ENCODE measurements at places on chromosomes 6 and 20. TPM values are rescaled to one million over a fixed set of nuclear protein-coding genes. Genes with fewer than 3 reads are reported as not detected.
A peak's percentile ranks its signal among the peaks of the same experiment; 100 is the strongest.

- peak; percentile 76 for DNase-seq
Measured at GRCh38 chr6:422433-423054, 31.0 kb downstream of the IRF4 start.

DNA sequence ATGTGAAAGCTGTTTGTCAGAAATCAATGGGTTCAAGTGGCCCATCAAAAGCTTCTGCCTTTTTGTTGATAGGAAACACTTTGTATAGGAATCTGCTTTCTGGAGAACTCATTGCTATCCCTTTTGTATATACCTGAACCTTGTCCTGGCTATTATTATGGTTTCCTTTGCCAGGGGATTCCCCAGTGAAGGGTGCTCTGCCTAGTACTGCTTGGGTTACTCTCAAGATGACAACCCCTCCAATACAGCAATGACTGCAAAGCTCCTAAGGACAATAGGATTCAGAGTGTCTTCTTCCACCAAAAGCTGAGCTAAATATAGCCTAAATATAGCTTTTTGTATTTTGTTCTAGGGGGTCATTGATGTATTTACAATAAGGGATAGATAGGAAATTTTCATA is 54.0 kb upstream of the PTPRK start:
- DNase-seq: no peak

GSTA3 gene
- not detected for total RNA-seq

TOMM6 gene
- 223 TPM for total RNA-seq

DNA sequence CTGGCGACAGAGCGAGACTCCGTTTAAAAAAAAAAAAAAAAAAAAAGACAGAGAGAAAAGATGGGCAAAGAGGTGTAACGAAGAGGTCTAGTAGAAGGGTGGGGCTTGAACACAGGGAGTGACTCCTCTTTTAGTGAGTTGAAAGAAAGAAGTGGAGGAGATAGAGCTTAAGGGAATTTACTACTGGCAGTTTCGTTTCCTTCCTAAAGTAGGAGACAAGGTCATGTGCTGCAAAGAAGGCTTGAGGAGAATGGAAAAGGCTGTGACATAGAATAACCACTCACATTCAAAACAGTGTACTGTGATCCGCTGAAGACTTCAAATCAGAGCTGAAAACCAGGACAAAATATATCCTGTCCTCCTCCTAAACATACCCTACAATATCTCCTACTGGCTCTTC is 63.8 kb upstream of the EIF2S2 start:
- DNase-seq: no peak

- DNase-seq: no peak
Measured at GRCh38 chr6:108222504-108222903, 38.3 kb downstream of the SNX3 start.

DNA sequence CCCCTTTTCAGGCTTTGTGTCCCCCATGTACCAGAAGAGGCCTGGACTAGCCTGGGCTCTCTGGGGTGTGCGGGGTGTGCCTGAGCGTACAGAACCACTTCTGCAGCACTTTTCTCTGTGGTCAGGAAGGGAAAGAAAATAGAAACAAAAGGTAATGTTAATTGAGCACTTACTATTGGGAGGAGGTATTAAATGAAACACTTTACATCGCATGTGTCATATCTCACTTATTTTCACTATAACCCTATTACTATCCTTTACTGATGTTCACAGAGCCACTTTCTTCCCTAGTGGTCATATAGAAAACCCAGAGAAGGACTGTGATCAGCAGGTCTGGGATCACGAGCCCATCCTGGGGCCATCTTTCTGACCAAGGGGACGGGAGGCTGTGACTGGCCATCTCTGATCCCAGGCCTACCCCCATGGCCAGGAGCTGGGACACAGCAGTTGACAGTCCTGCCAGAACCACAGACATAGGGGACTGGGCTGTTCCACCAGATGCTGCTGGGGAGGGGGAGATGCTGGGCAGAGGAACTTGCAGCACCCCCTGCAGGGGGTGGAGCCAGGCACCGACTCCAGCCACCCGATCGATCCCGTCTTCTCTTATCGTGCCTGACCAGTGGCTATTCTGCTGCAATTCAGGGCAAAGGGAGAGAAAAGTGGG is 107.6 kb downstream of the VEGFA start:
- no peak for DNase-seq

C6orf132 gene
- total RNA-seq: 21.3 TPM

GRCh38 chr6:152441902-152442301 is 195.3 kb downstream of the SYNE1 start:
- DNase-seq: no peak

IL17F gene
- total RNA-seq: not detected

DNA sequence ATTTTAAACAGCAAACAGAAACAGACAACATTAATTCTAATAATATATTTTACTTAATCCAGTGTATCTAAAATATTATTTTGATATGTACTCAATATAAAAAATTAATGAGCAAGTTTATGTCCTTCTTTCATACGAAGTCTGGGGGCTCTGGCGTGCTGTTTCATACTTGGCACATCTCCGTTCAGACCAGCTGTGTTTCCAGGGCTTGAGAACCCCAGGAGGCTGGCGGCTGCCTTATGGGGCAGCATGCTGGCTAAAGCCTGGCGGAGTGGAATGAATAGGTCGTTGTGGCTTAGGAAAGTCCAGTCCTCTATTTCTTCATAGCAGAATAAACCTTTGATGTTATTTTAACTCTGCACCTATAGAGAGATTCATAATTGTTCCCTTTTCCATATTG is 43.3 kb downstream of the DUSP22 start:
- DNase-seq: no peak

GRCh38 chr6:119495230-119495683 is 145.7 kb upstream of the MAN1A1 start:
- DNase-seq: no peak

DNA sequence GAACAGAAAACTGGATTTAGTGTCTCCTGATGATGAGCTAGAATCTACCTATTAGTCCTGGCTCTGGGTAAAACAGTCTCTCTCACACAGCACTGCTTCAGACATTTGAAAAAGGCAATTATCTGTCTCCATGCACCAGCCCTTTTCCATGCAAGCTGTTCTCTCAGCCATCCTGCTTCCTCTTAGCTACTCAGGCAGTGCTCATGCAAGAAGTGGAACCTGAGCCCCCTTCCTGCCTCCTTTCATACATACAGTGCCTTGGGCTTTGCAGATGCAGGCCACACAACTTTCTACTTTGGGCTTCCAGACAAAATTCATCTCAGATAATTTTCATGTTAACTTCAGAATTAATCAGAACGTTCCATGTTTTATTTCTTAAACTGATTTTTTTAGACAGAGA is 151.3 kb downstream of the RALGAPA2 start:
- DNase-seq: no peak

DNA sequence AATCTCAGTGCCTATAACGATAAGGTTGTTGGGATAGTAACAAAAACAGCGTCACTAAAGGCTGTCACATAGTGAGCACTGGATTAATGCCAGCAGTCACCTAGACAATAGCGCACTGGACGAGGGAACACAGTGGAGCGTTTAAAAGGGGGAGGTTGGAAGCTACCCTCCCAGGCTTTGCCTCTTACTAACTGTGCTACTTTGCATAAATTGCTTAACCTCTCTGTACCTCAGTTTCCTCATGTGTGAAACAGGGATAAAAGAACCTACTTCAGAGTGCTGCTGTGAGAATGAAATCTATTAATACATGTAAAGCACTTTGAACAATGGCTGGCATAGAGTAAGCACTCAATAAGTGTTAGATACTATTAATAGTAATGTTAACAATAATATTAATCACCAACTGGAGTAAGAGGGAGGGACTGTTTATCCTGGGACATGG is 10.5 kb downstream of the BCL2L1 start:
- DNase-seq: no peak

GRCh38 chr6:163415620-163416556 is 1.4 kb downstream of the QKI start:
- no peak for DNase-seq

DNA sequence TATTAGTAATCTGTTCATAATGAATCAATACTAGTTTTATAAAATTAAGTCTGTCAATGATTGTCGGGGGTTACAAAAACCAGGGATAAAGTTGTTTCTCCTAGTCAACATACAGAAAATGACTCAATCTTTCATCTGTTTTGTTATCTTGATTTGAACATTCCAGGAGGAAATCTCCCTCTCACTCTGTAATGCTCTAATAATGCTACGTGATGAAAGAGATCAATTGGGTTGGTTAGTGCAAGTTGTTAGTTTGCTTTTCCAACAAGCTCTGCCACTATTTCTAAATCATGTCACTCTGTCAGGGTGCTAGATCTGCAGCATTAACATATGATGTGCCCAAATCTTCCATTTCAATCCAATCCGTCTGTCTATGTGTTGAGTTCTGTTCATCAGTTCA is 379.5 kb upstream of the GJE1 start:
- no peak for DNase-seq

CLIC5 gene
- total RNA-seq: not detected

DNA sequence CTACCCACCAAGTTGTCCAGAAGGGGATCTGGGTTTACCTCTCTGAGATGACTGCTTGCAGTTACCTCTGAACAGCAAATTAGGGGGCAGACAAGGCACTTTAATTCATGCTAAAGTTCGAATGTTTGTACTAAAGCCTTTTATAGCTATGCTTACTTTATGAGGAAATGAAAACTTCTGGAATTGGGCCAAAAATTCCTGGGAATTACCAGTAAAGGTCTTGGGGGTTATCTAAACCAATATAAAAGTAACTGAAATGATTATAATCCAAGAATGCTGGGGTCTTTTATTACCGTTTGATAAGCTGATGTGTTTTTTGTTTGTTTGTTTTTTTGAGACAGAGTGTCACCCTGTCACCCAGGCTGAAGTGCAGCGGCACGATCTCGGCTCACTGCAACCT is 7.9 kb upstream of the LZTS3 start:
- no peak for DNase-seq

DNA sequence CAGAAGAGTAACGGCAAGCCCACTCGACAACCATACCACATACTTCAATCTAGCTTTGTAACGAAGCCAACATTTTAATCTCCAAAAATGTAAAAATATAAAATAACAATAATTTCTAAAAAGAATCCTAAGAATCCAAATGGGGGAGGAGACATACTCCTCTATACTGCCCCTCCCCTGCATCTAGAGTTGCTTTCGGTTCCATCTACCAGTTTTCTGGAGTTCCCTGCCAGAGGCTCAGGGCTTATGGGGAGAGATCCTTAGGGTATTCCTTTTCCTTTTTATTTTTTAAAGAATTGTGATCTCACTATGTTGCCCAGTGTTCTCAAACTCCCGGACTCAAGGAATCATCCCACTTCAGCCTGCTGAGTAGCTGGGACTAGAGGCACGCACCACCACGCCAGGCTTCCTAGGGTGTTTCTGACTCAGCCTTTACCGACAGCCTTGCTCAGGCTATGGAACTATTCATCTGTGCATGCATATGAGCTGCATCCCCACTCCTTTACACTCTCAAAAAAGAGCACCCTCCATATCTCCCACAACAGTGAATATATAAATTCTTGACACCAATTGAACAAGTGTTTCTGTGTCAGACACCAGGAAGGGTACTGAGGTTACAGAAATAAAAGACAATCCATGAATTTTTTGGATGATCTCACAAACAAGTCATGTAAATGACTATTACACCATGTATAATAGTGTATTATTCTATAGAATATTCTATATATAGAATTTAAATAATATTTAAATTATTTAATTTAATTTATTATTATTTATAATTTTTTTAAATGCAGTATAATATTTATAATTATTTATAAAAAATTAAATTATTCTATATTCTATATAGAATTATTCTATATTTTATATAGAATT is 40.7 kb upstream of the UBR2 start:
- DNase-seq: no peak

DNA sequence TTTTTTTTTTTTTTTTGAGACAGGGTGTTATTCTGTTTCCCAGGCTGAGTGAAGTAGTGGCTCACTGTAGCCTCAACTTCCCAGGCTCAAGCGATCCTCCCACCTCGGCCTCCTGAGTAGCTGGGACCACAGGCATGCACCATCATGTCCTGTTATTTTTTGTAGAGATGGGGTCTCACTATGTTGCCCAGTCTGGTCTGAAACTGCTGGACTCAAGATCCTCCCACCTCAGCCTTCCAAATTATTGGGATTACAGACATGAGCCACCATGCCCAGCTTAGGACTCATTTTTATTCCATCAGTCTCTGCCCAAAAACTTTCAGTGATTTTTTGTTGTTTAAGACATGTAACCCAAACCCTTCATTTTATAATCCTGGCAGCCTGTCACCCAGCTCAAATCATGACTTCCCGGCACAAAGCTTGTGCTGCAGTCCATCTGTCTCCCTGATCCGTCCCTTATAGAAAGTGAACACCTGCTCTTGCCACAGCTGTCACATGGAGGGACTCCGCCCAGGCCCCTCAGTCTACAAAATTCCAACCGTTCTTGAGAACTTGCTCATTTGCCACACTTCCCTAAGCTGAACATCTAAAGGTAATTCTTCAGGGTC is 183.9 kb upstream of the JARID2 start:
- DNase-seq: no peak

BPIFB2 gene
- total RNA-seq: not detected

GRCh38 chr6:41443616-41444525 is 102.3 kb upstream of the FOXP4 start:
- DNase-seq: no peak

LTA gene
- not detected for total RNA-seq

DNA sequence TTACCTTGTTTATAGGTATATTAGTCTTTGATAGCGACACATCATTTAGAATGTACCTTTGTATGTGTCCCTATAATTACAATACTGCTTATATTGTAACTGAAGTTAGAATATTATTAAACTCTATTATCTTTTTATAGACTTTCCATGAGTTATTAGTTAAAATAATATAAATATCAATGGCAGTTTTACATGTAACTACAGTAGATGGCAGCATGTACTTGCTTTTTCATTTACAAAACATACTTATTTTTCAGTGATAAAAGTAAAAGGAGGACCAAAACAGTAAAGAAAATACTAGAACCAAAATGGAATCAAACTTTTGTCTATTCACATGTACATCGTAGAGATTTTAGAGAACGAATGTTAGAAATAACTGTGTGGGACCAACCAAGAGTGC is 364.3 kb downstream of the RIMS1 start:
- DNase-seq: no peak

C6orf120 gene
- total RNA-seq: 17.0 TPM

GRCh38 chr20:5181958-5182357 is 55.1 kb downstream of the CDS2 start:
- peak; percentile 8 for DNase-seq

DNA sequence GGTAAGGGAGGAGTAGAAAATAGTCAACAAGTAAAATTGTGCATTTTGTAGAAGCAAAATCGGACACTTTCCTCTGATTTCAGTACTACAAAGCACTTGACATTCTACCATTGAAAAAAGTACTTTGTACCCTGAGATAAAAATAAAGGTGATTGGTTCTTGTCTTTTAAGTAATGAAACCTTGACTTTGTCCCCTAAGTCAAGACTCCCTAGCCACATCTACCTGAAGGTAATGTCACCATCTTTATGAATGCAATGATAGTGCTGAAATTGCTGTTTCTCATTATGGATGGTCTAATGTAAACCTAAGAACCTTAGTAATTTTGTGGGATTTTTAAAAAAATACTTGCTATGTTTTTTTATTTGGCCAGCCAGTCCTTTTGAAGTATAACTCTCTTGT is 2.4 kb upstream of the MAN1A1 start:
- DNase-seq: no peak

TAGAP gene
- 0.07 TPM for total RNA-seq
